ENCODE measurements at places on chromosomes 5 and 9. TPM values are rescaled to one million over a fixed set of nuclear protein-coding genes. Genes with fewer than 3 reads are reported as not detected.

GRCh38 chr5:172502969-172503368 lies 48.6 kb upstream of the SH3PXD2B start:
- DNase-seq = no peak

DNA sequence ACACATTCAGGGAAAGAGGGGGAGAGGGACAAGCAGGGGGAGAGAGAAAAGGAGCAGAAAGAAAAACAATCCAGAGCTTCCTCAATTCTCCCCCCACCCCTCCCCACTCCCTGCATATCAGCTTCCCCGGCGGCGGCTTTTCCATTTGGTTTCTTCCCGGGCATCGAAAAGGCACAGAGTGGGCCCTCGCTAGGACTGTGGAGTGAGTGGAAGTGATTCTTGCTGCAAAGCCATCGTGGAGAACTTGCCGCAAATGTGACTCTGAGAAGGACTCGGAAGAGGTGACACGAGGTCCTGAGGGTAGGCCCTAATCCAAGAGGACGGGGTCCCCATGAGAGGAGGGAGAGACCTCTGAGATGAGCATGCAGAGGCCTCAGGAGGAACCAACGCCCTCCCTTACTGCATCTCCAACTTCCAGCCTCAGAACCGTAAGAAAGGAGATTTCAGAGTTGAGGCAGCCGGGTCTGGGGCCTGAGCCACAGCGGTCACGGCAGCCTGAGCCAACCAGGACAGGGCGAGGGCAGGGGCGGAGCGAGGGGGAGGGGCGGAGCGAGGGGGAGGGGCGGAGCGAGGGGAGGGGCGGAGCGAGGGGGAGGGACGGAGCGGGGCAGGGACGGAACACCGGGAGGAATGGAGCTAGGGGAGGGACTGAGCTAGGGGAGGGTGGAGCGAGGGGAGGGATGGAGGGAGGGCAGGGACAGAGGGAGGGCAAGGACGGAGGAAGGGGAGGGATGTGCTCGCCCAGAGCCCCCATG lies 21.2 kb upstream of the SARDH start:
- DNase-seq = no peak

The PTGER4 gene
- total RNA-seq = 42.3 TPM

- no peak for DNase-seq
Measured at GRCh38 chr9:107735821-107736220, 246.3 kb upstream of the KLF4 start.

DNA sequence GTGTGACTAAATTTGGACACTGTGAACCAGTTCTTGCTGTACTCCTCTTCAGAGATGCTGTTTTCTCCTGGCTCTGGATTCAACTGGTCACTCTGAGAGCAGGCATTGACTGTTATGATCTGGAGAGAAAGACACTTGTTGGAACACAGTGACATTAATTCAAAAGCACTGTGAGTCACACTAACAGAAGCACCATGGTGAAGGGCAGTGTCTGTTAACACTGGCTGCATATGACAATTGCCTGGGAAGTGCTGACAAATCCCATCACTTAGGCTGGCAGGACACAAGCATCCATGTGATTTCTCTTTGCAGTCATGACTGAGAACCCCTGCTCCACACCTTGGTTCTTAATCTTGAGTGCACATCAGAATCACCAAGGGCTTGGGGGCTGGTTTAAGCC lies 132.4 kb downstream of the TRPM6 start:
- DNase-seq = no peak

- no peak for DNase-seq
Measured at GRCh38 chr9:84405667-84406066, 65.1 kb upstream of the SLC28A3 start.

- no peak for DNase-seq
Measured at GRCh38 chr9:131598121-131598520, 52.8 kb downstream of the PRRT1B start.

GRCh38 chr9:108083160-108083750 lies 593.7 kb upstream of the KLF4 start:
- DNase-seq = no peak

- DNase-seq = no peak
Measured at GRCh38 chr5:126686451-126687126, 85.8 kb downstream of the PHAX start.

DNA sequence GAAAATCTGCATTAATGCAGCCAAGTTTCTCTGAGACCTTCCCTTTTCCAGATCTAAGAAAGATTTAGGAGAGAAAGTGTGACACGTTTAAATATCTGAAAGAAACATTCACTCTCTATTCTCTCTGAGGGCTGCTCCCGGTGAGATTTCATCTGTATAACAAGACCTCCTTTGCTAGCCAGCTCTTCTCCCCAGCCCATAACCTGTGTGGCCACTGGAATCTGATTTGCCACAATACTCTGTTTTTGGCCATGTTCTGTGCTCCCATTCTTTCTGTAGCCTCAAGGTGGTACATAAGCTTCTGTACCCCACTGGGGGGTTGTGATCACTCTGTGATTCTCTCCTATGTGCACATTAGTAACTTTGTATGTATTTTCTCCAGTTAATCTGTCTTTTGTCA lies 291.0 kb upstream of the SEMA6A start:
- DNase-seq = no peak

DNA sequence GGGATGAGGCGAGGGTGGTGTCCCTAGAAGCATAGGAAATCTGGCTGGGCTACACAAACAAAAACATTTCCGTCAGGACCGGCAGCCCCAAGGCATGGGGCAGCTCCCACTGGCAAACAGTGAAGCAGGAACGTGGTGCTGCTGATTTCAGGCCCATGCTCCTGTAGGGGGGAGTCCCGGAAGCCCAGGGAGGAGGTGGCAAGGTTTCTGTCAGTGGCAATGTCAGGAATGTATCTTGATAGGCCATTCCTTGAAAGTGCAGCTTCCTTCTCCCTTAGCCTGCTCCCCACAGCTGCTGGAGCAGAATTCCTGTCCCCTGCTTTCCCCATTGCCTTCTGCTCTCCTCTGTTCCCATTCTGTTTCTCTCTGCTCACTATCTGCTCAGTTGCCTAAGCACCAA lies 42.4 kb downstream of the MRRF start:
- DNase-seq = no peak

The PHF24 gene
- total RNA-seq = 1.1 TPM

The PCDHB16 gene
- total RNA-seq = not detected

The FGF10 gene
- not detected for total RNA-seq

DNA sequence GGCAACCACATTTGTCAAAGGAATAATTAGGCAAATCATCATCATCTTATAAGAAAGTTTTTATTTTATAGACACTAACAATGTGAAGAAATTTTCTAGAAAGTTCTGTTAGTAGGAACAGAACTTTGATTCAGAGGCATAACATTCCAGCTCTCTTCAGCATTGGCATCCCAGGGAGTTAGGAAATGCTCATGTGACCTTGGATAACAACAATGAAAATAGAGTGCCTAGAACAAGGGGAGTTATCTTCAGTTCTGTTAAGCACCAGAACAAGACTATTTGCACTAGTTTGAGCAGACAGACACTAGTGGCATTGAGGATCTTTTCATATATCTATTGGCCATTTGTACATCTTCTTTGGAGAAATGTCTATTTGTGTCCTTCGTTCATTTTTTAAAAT lies 7.0 kb upstream of the NMUR2 start:
- DNase-seq = no peak

DNA sequence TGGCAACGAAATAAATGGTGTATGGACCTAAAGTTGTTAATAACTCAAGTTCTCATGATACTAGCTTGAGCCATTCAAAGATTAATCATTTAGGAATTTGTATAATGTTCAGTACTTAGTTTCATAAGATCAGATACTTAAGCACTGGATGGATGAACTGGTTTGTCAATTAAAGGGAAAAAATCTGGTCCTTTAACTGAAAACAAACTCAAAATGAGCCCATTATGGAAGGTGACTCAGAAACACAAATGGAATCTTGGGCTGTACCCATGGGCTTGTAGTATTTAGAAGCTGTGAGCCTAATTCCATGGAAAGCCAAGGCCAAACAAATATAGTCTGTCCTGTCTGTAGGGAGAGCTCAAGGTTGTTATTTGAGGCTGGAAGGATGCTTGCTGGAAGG lies 27.6 kb upstream of the ADRB2 start:
- DNase-seq = no peak

The SLC45A2 gene
- total RNA-seq = not detected

DNA sequence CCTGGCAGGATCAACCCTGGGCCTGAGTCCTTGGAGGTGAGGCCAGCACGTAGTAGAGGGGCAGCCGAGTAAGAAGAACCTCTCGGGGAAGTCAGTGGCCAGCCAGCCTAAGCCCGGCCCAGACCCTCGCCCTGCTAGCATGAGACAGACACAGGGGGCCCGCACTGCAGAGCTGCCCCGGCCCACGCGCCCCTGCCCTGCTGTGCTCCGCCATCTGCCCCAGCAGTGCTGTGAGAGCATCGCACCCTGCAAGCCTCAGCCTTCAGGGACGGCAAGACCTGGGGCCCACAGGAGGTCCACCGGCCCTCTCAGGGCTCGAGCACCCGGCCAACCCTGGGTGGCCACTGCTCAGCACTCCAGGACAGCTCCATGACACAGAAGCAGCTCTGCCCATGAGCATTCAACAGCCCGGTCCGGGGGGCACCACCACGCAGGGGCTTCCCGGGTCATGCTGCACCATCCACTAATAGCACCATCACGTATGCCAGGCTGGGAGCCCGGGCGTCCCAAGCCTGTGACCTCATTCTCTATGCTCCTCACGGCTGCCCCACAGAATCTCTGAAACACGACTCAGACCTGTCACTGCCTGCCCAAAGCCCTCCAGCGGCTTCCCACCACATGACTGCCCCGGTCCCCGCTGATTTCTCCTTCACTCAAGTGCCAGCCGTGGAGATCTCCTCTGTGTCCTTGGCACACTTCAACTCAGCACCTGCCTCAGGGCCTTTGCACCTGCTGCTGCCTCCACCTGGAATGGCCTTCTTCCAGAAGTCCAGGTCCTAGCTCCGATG lies 38.1 kb downstream of the ADAMTS2 start:
- no peak for DNase-seq

DNA sequence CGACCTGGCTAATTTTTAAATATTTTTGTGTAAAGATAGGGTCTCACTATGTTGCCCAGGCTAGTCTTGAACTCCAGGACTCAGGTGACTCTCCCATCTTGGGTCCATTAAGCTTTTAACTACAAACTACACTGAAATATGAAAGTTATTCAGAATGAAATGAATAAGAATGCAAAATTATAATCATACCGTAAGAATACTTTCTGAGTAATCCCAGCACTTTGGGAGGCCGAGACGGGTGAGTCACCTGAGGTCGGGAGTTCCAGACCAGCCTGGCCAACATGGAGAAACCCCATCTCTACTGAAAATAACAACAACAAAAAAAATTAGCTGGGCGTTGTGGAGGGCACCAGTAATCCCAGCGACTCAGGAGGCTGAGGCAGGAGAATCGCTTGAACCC lies 1.1 kb upstream of the ORM1 start:
- peak; percentile 72 for DNase-seq

- no peak for DNase-seq
Measured at GRCh38 chr5:178817506-178817905, 42.2 kb upstream of the ZNF354B start.

The CSF1R gene
- total RNA-seq = 1.8 TPM

DNA sequence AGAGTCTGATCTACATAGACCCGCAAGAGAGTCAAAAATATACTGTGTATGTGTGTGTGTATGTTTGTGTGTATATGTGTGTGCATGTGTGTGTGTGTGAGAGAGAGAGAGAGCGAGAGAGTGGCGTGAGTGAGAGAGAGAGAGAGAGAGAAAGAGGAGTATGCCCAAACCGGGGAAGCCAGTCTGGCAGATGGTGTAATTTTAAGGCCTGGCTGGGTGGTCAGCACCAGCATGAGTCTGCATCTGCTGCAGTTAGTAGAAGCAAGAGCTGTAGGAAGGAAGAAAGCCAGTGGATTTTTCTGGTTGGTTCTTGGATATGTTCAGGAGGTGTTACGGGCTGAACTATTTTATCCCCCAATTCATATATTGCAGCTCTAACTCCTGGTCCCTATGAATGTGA lies 75.2 kb downstream of the ACTBL2 start:
- DNase-seq = no peak

DNA sequence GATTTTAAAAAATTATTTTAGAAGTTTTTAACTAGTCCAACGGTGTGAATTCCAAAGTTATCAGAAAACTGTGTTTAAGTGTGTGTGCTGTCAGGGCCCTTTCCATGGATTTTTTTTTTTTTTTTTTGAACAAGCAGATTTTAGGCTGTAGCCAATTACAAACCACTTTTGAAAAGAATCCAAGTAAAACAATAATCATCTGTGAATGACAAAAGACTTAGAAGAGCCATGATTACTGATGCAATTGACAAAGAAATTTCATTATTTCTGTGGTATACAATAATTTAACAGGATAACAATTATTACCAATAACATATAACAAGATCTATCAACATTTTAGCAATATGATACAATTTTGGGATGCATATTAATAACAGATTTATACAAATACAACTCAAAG lies 16.2 kb upstream of the PAIP1 start:
- no peak for DNase-seq

The ORM2 gene
- total RNA-seq = not detected

The TJP2 gene
- 33.8 TPM for total RNA-seq

- DNase-seq = peak; percentile 70
Measured at GRCh38 chr9:137397675-137398423, 25.1 kb downstream of the EXD3 start.

DNA sequence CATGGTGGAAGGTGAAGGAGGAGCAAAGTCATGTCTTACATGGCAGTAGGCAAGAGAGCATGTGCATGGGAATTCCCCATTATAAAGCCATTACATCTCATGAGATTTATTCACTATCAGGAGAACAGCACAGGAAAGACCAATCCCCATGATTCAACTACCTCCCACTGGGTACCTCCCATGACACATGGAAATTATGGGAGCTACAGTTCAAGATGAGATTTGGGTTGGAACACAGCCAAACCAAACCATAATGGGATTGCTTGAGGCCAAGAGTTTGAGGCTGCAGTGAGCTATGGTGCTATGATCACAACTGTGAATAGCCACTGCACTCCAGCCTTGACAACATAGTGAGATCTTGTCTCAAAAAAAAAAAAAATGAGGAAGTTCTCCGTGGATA lies 581.8 kb downstream of the TAF11L14 start:
- no peak for DNase-seq

DNA sequence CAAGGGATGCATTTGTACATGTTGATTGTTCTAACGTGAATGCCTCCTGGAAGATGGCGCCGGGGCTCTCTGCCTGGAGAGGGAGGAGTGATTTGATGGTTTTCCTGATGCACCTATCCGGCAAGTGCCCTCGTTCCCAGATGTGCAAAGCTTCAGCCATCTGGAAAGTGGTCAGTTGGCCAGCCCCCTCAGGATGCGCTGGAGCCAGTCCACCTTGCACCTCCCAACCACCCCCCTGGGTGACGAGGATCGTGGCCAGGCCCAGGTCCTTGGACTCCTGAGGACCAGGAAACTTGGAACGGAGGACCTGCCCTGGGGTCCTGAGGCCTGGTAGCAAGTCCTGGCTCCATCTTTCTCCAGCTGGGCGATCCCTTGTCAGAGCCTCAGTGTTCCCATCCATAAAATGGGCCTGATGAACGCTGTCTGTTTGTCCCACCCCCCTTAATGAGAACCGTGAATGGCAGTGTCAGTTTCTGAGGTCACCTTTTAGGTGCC lies 23.6 kb upstream of the RNU6ATAC start:
- DNase-seq = no peak

Measured in activated T-cell treated with anti-CD3 and anti-CD28 coated beads, Interleukin-2, amount 50 U/mL, for 72 hours (primary cell).